Adipocyte (in vitro differentiated cells): ENCODE measurements at places on chromosomes 7 and 10.

DNA sequence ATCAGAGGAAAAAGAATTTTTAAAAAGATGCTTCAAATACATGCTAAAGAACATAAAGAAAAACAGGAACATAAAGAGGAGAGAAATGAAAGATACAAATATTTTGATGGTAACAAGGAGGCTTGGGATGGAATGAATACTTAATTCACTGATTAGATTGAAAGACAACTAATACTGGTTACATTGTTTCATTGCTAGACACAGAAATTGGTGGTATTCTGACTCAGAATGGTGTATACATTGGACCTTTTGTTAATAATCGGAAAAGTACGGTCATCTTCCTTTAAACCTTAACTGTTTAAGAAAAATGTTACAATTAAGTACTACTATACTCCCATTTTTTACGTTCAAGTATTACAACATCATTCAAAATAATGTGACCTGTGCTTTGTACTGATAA lies 567.5 kb downstream of the PARD3 start:
- no peak for DNase-seq

DNA sequence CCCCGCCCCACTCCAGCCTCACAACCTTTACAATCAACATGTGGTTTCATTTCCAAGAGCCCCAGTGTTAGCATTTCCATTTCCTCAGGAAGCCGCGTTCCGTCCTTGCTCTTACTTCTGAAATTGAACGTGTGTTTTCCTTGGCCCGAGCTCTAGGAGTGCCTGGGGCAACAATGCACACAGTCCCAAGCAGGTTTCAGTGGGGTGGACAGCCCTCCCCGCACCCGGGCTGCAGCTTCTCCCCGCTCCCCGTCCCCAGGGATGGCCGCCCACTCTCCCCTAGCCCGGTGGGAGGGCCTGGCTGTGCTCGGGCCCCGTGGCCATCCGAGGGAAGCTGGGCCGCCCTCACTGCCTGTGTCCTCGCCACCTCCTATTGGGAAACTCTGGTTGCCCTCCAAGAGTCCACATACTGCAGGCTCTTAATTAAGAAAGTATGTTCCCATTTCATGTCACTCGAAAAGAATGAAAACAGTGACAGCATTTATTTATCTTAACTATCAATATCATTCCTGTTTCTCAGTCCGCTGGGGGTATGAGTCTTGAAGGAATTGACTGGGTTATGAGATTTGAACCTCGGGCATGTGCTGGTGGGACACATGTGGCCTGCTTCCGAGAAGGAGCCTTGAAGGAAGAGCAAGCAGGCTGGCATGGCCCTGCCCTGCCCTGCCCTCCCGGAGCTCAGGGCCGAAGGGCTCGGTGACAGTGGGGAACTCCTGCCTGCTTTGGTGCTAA lies 163.8 kb downstream of the GRK5 start:
- DNase-seq: peak; percentile 96

DNA sequence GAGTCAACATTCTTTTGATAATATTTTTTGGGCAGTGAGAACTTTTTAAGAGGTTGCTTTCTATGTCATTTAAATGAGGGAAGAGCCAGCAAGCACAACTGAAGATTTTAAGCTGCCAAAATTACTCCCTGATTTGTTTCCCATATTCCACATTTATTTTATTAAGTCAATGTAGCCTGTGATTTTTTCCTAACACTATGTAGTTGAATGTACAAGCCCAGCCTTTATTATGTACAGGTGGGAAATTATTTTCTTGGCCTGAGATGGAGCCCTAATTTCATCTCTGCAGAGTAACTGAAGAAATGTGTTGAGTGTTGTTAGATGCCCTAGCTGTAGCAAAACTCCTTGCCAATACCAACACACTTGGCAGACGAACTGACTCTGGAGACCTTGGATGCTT lies 83.1 kb upstream of the MINDY3 start:
- no peak for DNase-seq

DNA sequence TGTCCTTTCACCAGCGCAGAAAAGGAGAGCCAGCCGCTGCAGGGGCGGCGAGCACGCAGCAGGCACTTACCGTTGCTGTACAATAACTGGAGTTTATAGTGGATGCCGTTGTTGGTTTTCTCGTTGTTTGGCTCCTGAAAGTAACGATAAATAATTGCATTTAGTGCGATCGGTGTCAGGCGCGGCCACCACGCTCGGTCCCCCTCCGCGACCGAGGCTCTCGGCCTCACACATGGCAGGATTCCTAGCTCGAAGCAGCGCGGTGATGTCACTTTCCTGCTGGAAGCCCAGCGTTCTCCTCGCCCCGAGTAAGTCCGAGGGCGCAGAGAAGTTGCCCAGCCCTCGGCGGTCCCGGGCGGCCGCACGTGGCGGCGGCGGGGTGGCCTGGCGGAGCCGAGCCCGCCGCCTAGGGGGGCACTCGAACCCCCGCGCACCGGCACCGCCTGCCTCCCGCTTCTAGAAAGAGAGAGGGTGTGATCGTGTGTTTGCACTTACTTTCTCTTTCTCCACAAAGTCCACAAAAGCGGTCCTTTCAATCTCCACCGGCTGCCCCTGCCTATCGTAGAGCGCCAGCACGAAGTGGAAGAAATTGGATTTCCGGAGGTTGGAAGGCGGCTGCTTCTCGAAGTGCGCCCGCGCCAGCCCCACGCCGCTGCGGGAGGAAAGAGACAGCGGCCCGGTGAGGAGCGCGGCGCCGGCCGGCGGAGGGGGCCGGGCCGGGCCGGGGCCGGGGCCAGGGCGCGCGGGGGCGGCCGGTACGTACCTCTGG lies 1.0 kb downstream of the EBF3 start:
- peak; percentile 73 for DNase-seq

DNA sequence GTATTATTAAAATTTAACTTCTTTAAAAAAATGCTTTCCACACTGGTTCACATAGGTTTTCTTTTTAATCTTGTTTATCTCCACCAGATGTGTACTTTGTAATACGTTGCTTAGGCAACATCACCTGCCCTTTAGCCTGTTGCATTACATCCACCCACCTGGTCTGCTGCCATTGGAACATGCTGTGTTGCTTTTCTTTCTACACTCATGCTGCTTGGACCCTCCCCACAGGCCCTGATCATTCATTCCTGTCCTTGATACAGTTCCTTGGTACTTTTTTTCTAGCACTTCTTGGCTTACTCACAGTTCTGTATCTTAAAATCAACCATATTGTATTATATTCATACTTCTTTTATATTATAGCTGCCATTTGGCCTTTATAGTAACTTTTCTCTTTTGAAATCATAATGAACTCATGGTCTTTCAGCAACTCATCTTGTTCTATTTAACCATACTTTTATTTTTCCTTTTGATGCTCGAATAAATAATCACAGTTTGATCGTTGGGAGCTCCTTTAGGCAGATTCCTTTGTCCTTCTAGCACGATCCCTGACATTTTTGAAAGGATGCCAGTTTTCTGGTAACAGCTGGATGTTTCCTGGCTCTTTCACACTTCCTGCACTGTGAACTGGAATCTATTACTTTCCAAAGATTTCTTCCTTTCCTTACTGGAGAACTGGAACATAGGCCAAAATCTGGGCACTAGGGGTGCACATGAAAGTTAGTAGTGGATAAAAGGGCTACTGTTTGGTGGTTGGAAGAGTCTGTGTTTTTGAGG lies 125.1 kb downstream of the CDK14 start:
- peak; percentile 74 for DNase-seq

DNA sequence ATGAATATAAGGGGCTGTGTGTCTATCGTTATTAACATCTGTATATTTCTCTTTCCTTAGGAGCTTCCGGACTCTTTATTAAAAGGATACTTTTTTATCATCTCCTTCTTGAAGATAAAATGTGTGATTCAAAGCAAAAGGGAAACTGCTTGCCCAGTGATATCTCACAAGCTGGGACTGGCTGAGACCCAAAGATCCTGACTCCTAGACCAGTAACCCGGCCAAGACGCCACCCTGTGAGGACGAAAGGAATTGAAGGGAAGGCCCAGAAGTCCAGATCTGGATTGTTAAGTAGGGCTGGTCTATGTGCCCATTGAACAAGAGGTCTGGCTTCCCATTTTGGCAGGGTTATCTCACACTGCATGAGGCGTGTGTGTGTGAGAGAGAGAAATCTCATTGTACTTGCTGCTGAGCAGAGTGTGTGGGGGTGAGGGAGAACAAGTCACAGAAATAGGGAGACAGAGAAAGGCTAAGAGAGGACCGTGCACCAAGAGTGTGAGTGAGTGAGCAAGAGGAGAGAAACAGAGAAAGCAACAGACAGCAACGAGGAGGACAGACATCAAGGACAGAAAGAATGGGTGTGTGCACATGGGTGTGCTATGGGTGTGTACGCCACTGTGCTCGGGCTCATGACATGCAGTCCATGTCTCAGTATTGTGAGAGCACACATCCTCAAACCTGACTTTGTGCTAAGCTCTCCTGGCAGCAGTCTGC lies 75.4 kb downstream of the PLXNA4 start:
- DNase-seq: no peak

GRCh38 chr10:132422903-132423825 lies 26.2 kb downstream of the PWWP2B start:
- no peak for DNase-seq

GRCh38 chr7:148276314-148277041 lies 314.1 kb upstream of the C7orf33 start:
- no peak for DNase-seq

- no peak for DNase-seq
These were observed 5.3 kb downstream of the CDH23 start for GRCh38 chr10:71402005-71402404.

DNA sequence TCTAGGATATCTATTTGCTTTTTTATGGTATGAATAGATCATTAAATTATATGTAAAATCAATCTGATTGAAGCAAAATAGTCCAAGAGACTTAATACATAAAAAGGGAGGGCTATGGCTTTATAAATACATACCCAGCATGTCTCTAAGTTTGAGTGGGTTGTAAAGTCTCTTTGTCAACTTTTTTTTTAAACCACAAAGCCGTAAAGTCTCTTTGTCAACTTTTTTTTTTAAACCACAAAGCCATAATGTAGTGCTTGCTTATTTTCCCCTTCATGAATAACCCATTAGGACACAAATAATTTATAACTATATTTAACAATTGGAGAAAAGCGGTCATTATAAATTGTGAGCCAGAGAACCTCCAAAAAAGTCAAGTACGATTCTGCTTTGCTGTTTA lies 5.7 kb downstream of the HECTD2 start:
- no peak for DNase-seq

- DNase-seq: peak; percentile 87
These were observed 19.5 kb downstream of the TSPAN33 start for GRCh38 chr7:129163875-129164544.

- DNase-seq: no peak
These were observed 84.6 kb upstream of the LYZL1 start for GRCh38 chr10:29204070-29204800.

- DNase-seq: no peak
These were observed 287.5 kb upstream of the PODXL start for GRCh38 chr7:131843898-131844331.

DNA sequence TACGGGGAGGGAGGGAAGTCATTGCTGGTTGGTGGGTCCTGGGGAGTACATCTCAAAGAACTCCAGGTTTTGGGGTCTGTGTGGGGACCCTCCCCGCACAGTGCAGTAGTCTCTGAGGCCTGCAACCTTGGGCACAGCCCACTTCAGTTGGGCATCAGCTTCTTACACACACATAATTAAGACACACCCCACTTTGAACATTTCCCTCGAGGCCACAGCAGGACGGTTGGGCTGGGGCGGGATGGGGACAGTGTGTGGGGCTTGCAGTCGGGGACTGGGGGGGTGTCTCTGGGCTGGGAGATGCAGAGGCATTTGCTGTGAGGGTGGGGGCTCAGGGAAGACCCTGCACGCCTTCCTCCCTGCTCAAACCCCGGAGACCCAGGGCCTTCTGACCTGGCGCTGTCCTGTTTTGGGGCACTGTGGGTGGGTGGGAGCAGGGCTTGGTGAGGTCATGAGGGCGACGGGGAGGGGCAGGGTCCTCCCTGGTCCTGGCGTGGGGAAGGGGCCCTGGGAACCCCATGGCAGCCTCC lies 1.3 kb downstream of the LFNG start:
- peak; percentile 46 for DNase-seq

DNA sequence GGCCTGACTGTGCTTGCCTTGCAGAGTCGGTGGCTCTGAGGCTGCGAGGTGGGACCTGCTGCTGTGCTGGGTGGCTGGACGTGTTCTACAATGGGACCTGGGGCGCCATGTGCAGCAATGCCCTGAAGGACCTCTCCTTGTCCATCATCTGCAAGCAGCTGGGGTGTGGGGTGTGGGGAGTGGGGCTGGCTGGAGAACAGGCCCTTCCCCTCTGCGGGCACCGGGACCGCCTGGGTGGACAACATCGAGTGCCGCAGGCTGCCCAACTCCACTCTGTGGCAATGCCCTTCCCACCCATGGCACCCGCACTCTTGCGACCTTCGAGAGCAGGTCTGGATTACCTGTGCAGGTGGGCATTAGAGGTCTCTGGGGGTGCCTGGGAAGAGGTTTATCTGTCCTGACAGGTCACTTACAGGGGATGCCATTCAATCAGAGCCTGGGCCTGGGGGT lies 10.9 kb downstream of the SCART1 start:
- DNase-seq: no peak

GRCh38 chr10:97259119-97259518 lies 33.3 kb downstream of the ARHGAP19 start:
- no peak for DNase-seq
